ENCODE measurements at places on chromosomes 6 and 20.

DNA sequence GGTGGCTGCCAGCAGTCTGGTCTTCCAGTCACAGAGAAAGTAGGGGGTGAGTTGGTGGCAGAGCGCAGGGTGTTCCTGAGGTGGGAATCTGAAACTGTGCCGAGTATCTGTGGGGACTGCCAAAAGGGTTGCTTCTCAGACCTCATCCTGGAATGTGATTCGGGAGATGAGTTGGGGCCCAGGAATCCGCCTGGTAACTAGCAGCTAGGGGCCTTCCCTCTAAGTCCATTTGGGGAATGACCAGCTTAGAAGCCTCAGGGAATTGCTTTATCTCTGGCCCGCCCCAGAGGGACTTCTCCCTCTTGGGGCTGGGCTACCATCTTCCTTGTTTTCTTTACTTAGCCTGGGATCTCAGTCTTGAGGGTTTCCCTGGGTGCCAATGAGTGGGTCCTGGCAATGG lies 49.6 kb downstream of the MOCS1 start:
- no peak for DNase-seq

- no peak for DNase-seq
Observed at GRCh38 chr20:63501818-63502670, 3.2 kb upstream of the EEF1A2 start.

DNA sequence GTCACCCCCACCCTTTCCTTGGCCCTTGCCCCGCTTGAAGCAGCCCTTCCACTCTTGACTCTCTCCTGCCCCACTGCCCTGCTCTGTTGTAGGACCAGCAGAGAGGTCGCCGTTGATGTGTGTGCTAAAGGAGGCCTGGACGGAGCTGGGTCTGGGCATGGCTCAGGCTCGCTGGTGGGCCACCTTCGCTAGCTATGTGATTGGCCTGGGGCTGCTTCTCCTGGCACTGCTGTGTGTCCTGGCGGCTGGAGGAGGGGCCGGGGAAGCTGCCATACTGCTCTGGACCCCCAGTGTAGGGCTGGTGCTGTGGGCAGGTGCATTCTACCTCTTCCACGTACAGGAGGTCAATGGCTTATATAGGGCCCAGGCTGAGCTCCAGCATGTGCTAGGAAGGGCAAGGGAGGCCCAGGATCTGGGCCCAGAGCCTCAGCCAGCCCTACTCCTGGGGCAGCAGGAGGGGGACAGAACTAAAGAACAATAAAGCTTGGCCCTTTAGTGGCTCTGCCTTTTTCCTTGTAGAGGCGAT lies 3.0 kb downstream of the SMPD2 start:
- no peak for DNase-seq

DNA sequence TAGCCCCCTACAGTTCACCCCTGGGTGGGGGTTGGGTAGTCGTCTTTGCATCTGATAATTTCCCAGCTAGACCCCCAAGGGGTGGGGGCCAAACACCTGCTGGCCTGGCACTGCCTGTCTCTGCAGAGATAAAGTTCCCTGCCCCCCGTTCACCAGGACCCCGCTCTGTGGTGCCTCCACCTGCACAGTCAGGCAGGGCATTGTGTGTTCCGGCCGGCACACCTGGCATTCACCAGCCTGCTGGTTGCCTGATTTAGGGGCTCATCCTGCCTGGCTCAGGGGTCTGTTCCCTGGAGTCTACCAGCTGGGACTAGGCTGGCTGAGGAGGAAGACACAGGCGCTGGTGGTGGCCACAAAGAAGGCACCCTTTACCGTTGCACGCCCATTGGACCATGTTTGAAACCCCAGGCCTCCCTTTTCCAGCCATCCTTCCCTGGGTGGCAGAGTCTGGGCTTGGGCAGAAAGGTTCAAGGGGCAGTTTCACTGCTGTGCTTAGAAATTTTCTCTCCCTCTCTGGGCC lies 30.8 kb upstream of the SCRT2 start:
- DNase-seq, result no peak

- no peak for DNase-seq
Observed at GRCh38 chr6:44034391-44034861, 92.8 kb downstream of the MRPL14 start.

GRCh38 chr6:74741646-74742045 lies 464.2 kb downstream of the COL12A1 start:
- no peak for DNase-seq

- no peak for DNase-seq
Observed at GRCh38 chr6:122376246-122376645, 23.2 kb upstream of the HSF2 start.

GRCh38 chr6:165729307-165729936 lies 66.4 kb upstream of the PDE10A start:
- DNase-seq, result no peak

DNA sequence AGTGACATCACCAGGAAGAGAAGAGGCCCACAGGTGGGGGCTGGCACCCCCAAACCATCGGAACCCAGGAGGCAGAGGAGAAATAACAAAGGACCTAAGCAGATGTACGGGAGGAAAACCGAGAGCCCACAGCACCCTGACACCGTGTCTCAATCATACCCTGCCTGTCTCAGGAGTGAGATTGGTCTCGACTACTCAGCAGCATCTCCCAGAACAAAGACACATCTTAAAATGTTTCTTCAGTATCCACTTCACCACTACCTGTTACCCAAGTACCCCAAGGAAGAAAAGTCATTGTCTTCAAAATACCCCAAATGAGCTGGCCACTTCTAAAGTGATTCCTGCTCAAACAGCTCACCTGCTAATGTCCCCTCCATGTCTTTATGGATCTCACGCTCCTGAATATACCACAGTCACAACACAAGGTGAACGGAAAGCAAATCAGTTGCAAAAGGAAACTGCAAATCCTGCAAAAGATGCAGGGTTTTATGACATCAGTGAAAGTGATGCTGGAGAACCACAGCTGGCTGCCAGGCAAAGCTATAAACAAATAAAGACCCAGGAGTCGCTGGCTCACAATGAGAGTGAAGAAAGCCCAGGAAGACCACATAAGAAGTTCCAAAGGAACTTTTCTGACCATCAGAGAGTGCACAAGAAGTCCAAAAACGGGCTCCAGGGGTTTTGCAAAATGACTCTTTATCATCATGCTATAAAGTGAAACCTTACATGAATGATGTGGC lies 44.1 kb downstream of the PREX1 start:
- DNase-seq, result no peak

- DNase-seq, result peak; percentile 5
Observed at GRCh38 chr6:138654715-138655634, 118.6 kb upstream of the CCDC28A start.

DNA sequence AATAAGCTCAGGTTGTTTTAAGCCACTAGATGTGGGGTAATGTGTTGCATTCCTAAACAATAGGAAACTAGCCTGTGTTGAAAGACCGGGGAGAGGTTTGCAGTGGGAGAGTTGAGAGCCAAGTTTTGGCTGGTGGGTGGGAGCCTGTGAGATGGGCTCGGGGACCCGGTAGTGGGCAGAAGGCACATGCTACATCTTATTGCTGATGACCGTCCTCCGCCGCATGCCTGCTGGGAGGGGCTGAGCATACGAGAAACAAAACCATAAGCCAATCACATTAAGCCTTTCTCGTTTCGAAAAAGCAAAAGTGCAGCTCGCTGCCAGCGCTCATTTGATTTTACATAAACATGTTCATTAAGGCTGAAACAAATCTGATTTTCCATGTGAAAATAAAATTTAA lies 57.4 kb upstream of the MPC1 start:
- DNase-seq, result no peak

- no peak for DNase-seq
Observed at GRCh38 chr6:90039911-90040310, 145.6 kb downstream of the GJA10 start.

GRCh38 chr6:18515767-18516166 lies 128.6 kb downstream of the RNF144B start:
- DNase-seq, result no peak

DNA sequence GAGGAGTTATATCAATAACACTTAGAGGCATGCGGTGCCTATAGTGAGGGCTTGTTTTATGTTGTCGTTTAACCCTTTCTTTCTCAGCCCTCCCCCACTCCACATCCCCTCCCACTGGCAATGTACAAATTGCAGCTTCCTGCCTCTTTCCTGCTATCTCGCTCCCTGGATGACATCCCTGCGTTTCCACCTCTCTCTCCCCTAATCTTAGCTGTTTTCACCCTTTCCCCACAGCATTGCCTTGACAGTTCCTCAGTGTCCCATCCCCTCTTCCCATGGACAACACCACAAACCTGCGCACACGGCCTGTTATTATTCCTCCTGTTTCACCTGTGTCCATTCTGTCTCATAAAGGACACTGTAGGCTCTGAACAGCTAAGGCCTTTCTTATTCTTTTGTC lies 34.5 kb downstream of the MYB start:
- no peak for DNase-seq

DNA sequence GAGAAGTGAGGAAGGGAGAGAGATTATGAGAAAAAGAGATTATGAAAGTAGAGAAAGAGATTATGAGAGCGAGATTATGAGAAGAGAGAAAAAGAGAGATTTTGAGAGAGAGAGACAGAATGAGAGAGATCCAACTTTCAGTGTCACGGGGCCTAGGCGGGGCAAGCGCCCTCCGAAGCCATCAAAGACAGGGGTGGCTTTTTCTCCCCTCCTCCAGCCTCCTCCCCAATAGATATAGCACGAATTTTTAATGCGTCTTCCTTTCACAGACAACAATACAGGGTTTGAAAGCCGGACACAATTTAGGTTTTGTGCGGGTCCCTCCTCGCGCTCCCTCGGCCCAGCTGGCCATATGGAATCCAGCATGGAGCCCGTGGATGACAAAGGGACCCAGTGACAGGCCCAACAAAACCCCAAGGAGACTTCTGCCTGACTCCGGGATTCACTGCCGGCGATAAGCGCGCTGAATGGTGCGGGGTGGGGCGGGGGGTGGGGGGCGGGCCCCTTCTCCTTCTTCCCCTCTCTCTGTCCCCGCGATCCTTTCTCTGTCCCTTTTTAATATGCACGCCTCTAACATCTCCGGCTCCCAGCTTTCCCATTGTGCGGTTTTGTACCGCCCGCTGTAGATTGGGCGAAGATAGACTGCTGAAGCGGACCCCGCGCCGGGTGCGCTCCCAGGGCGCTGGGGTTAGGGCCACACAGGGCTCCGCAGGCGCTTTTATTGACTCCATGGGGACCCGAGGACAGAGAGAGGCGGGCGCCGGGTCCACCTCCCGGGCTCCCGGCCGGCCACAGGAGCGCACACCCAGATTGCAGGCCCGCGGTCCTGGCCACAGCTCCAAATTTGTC lies 5.4 kb downstream of the NKX2-2 start:
- DNase-seq, result no peak

DNA sequence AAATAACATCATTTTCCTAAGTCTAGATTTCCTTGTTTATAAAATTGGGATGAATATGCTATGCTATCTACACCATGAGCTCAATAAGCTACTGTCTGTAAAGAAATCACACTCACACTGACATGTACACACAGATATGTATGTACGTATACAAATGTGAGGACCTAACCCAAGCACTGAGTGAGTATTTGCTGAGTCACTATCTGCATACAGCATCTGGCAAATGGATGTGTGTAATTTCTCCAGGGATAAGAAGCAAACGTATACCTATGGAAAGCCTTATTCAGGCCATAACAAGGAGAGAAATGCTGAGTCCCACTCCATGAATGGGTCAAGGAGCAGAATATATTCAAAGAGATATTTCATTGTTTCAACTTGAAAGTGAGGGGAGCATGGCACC lies 153.9 kb downstream of the LPA start:
- no peak for DNase-seq

DNA sequence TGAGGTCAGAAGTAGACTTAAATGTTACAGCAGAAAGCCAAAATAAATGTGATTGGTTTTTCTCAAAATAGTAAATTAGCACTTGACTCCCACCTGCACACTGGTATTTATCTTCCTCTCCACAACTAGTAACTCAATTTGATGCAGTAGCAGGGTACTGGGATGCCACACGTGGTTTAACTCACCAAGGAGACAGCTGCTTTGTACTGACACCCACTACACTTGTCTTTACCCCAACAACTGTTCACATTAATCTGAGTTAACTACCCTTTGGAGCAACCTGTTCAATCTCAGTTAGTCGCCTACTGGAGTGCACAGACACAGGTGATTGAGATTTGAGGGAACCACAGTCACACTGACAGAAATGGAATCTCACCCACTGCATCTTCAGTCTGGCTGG lies 242.1 kb downstream of the PRKN start:
- DNase-seq, result no peak

DNA sequence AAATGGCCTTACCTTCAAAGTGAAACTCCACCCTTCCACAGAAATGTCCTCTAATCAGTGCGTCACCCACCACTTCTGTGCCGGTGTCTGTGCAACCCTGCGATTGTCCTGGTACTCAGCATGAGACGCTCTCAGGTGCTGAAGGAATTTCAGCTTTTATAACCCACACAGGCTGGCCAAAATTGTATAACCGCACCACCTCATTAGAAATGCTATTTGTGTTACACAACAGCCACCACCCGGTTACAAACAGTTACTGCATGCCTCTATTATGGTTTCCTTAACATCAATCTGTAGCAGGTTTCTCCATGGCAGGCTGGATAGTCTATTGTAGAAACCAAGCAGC lies 51.5 kb downstream of the SLC23A2 start:
- no peak for DNase-seq

DNA sequence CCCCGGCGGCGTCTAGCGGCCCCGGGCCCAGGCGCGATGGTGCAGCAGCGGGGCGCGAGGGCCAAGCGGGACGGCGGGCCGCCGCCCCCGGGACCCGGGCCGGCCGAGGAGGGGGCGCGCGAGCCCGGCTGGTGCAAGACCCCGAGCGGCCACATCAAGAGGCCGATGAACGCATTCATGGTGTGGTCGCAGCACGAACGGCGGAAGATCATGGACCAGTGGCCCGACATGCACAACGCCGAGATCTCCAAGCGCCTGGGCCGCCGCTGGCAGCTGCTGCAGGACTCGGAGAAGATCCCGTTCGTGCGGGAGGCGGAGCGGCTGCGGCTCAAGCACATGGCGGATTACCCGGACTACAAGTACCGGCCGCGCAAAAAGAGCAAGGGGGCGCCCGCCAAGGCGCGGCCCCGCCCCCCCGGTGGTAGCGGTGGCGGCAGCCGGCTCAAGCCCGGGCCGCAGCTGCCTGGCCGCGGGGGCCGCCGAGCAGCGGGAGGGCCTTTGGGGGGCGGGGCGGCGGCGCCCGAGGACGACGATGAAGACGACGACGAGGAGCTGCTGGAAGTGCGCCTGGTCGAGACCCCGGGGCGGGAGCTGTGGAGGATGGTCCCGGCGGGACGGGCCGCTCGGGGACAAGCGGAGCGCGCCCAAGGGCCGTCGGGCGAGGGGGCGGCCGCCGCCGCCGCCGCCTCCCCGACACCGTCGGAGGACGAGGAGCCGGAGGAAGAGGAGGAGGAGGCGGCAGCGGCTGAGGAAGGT lies 715 bp downstream of the SOX12 start:
- peak; percentile 32 for DNase-seq

DNA sequence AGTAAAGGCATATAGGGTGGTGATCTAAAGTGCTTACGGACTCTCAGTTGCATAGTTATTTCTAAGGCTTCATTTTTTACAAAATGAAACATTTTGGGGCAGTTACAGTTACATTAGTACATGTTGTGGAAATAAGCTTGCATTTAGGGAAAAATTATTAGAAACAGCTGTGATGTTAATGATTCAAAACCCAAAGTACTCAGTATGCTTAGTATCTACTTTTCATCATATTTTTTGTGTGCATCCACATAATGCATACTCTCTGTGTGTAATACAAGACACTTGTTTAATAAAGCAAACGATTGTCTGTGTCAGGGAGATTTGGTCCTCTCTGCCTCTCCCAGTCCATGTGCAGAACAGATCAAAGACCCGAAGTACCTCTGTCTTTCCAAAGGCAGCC lies 11.4 kb upstream of the TBX18 start:
- DNase-seq, result no peak

- DNase-seq, result no peak
Observed at GRCh38 chr6:88107241-88107640, 58.9 kb downstream of the CNR1 start.

Data from stimulated activated CD4-positive, alpha-beta T cell treated with anti-CD3 and anti-CD28 coated beads, Interleukin-4, amount 100 ng/mL, for 4 hours (primary cell).